Right cardiac atrium (tissue), 5 donors: ENCODE measurements at places on chromosomes 1 and 21. TPM values are rescaled to one million over a fixed set of nuclear protein-coding genes. Genes with fewer than 3 reads are reported as not detected.

Gene CCDC185
- total RNA-seq, result 0.34 TPM

Gene OR6F1
- not detected for total RNA-seq

Gene MAP3K21
- 0.46 TPM for total RNA-seq

Gene ANGPTL1
- total RNA-seq, result 18.7 TPM

Gene LCE2B
- not detected for total RNA-seq

Gene CREG1
- 82.7 TPM for total RNA-seq

Gene CNIH3
- total RNA-seq, result 2.1 TPM

Gene VPS45
- total RNA-seq, result 50.3 TPM

Gene MIXL1
- total RNA-seq, result not detected

Gene CELA3A
- total RNA-seq, result 0.86 TPM

Gene C1orf226
- total RNA-seq, result 1.0 TPM

Gene TMPRSS3
- not detected for total RNA-seq

Gene COL11A1
- not detected for total RNA-seq

Gene AIRE
- total RNA-seq, result 0.14 TPM

Gene TBX15
- 4.4 TPM for total RNA-seq

Gene TSSK3
- 1.1 TPM for total RNA-seq

Gene RIIAD1
- total RNA-seq, result 6.0 TPM

Gene UCK2
- total RNA-seq, result 7.7 TPM

Gene C1orf185
- total RNA-seq, result not detected

Gene SPRR3
- total RNA-seq, result not detected

Gene AQP10
- not detected for total RNA-seq

Gene DENND2C
- total RNA-seq, result 2.2 TPM

Gene PGBD5
- 32.6 TPM for total RNA-seq

Gene TMOD4
- total RNA-seq, result not detected

Gene CCDC24
- total RNA-seq, result 1.5 TPM

Gene ZCCHC17
- 14.7 TPM for total RNA-seq

Gene REN
- not detected for total RNA-seq

Gene HMGN2
- 139 TPM for total RNA-seq

Gene RNF207
- total RNA-seq, result 97.4 TPM

Gene TRABD2B
- total RNA-seq, result 17.8 TPM

Gene LCE3E
- total RNA-seq, result not detected

Gene KAZN
- 13.0 TPM for total RNA-seq

Gene SPRR4
- total RNA-seq, result not detected

Gene PTPN14
- total RNA-seq, result 17.7 TPM

Gene MYOM3
- total RNA-seq, result 213 TPM

Gene ARHGEF10L
- 56.3 TPM for total RNA-seq

Gene ANGPTL7
- 3.9 TPM for total RNA-seq

Gene ZFP69
- total RNA-seq, result 2.8 TPM

Gene CNKSR1
- 1.3 TPM for total RNA-seq

Gene TFF3
- total RNA-seq, result 1.9 TPM

Gene HCRTR1
- total RNA-seq, result not detected

Gene PCSK9
- total RNA-seq, result not detected
